GM04503 (cell line): ENCODE measurements at places on chromosomes 1 and 21.

DNA sequence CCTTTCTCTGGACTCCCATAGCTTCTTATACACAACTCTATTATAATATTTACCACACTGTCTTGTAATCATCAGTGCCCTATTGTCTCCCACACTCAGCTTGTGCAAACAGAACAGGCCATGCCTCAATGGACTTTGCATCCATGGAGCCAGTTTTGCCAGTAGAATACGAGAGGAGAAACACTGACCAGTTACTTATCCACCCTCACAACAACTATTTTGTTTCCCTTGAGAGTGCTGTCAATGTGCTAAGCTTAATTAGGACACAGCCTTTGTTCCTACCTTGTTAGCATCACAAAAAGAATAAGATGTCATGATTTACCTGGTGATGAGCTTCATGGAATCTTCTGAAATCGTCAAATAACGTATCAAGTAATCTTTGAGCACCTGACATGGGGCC lies 18.1 kb upstream of the LRRC52 start:
- DNase-seq: no peak

GRCh38 chr1:36112823-36113222 lies 12.2 kb downstream of the COL8A2 start:
- DNase-seq: no peak

- no peak for DNase-seq
Observed at GRCh38 chr21:25907573-25908275, 173.0 kb downstream of the GABPA start.

DNA sequence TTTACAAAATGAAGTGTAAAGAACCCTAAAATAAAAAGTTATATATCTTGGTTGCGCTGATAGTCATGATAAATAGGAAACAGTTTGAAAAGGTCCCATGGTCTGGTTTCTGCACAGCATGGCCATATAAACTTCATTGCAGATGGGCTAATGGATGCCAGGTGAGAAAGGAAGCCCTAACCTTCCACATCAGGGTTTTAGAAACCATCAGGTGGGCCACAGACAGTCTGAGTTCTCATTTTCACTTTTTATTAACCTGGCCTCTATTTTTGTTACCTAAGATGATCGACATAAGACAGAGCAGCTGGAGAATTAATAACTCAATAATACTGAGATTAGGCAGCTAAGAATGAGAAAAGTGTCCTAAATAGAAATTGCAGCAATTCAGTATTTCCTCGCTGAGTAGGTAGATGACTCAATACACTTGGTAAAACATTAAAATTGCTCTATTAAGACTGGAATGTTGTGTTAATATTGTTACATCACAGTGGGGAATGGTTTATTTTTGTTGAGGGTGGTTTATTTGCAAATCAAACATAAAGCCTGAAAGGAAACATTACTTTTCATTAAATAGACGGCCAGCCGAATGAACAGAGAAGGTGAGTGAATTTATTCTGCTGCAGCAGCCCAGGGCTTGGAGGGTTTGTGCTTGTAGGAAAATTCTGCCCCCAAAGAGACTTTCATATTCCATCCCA lies 21.1 kb downstream of the C1orf21 start:
- no peak for DNase-seq

DNA sequence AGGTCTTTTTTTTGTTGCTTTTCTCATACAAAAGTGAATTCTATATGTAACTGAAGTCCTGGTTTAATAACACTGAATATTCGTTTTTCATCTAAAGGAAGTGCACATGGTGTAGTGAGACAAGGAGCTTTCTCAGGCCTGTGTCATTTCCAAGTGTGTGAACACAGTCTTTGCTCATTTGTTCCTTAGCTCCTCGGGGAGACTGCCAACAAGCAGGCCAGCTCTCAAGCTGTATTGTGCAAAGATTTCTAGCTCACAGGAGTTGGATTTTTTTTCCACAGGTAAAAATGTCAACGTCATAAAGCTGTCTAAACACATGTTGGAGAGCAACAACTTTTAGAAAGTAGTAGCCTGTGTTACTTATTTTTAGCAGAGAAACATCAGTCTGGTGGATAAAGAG lies 87.8 kb upstream of the S1PR1 start:
- no peak for DNase-seq
